Nasal cavity respiratory epithelium epithelial cell of viscerocranial mucosa (primary cell): ENCODE measurements at places on chromosomes 6 and 20. TPM values are rescaled to one million over a fixed set of nuclear protein-coding genes. Genes with fewer than 3 reads are reported as not detected.

PNPLA1 gene
- 0.36 and 0.68 TPM in 2 replicates for total RNA-seq

PRR18 gene
- under 0.01 TPM in 2 replicates for total RNA-seq

MMUT gene
- total RNA-seq: 17.4 and 20.9 TPM in 2 replicates

PAK5 gene
- total RNA-seq: 0.14 TPM in 1 of 2 replicates, not detected in the other

VWA7 gene
- total RNA-seq: 0.34 and 1.00 TPM in 2 replicates

CLIC5 gene
- total RNA-seq: 0.07 TPM in 1 of 2 replicates, not detected in the other
